ENCODE measurements at places on chromosomes 3 and 15.

GRCh38 chr3:73622091-73622805 lies 2.5 kb downstream of the PDZRN3 start:
- DNase-seq, result no peak

- DNase-seq, result no peak
Observed at GRCh38 chr3:106530367-106530766, 661.6 kb upstream of the CBLB start.

DNA sequence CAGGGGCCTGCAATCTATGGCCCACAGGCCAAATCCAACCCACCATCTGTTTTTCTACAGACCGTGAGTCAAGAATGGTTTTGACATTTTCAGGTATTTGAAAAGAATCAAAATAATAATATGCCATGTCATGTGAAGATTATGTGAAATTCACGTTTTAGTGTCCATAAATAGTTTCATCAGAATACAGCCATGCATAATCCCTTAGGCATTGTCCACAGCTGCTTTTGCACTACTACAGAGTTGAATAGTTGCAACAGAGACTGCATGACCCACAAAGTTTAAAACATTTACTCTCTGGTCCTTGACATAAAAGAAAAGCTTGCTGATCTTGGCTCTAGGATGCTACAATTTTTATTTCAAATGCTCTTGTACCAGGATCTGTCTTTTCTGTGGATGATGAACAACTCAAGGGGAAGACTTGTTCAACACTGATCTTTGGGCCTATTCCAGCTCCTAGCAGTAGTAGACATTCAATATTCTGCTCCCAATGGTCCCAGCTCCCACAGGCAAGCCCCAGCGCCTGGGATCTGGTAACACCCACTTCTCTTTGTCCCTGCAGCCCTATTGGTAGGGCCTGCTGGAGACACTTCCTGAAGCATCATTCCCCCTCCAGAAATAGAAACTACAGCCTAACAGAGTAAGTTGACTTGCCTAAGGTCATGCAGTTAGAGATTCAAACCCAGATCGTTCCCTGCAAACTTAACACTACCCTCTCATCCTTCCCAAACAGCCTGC lies 76.9 kb downstream of the MRPL46 start:
- DNase-seq, result no peak

DNA sequence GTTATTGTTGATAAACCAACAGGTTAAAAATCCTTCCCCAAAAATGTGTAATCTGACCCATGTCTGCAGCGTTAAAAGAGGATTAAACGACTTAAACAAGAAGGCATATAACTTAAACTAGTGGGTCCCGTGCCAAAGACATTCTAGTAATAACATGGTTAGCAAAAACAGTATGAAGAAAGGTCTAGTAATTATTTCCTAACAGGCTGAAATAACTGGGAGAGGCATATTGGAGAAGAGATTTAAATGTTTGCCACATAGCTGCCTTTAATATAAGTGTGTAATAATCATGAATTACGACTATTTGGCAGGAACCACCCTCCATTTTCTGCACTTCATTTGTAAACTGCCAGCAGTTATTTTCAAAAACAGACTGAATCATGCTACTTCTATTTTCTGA lies 67.7 kb upstream of the CSPG5 start:
- DNase-seq, result no peak

- no peak for DNase-seq
Observed at GRCh38 chr3:9110802-9111201, 138.6 kb downstream of the SRGAP3 start.

DNA sequence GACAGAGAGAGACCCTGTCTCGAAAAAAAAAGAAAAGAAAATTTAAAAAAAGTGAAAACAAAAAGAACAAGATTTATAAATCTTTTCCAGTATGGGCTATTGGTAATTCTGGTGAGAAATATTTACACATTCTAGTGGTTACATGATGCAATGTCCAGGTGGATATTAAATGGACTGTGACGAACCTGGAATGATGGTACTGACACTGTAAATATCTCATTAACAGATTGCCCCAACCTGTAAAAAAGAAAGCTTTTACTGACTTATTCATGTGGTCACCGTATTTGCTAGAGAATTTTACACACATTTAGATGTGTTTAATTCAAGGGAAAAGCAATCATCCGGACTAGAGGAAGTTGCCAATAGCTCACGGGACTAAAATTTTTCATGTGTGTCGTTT lies 162.1 kb upstream of the LRIG1 start:
- no peak for DNase-seq

Data from astrocyte of the cerebellum (primary cell).